Large intestine (tissue), 12 donors: ENCODE measurements at places on chromosomes 7 and 10. TPM values are rescaled to one million over a fixed set of nuclear protein-coding genes. Genes with fewer than 3 reads are reported as not detected.

Gene TUBB8
- polyA plus RNA-seq: 0.81 TPM

- no peak for DNase-seq
Observed at GRCh38 chr7:2650451-2650850, 18.7 kb downstream of the TTYH3 start.

DNA sequence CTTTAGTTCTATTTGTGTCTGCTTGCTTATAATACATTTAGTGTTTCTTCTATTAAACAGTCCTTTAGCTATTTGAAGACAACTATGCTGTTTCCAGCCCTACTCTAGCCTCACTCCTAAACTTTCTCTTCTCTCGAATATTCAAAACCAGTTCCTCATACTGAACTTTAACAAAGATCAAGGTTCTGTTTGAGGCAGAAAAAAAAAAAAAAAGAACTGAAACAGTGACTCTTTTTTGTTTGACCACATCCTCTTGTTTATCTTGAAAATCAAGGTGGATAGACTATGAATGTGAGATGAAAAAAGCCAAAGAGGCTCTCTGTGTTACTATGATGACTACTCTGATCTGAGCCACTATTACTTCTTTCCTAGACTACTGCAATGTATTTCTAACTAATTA lies 154.3 kb downstream of the ZNF365 start:
- no peak for DNase-seq

DNA sequence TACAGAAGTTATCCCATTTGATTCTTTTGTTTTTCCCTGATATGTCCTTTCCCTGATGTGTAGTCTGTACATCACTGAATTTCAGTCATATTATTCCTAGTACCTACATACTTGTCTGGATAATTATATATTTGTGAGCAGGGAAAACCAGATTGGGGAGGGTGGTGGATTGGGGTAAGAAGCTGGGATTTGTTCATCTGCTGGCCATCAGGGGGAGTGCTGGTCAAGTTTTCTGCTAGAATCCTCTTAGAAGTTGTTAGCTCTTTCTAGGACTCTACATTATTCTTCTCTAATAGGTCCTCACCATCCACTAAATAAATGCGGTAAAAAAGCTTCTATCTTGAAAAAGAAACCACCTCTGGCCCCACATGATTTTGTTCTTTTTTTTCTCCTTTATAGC lies 232.7 kb upstream of the TAC1 start:
- peak; percentile 16 for DNase-seq

- DNase-seq: no peak
Observed at GRCh38 chr10:29987471-29987870, 71.9 kb downstream of the JCAD start.

Gene HOGA1
- 3.2 TPM for polyA plus RNA-seq

GRCh38 chr10:99531026-99531695 lies 1.6 kb upstream of the NKX2-3 start:
- DNase-seq: no peak

- no peak for DNase-seq
Observed at GRCh38 chr10:51318399-51319172, 244.3 kb downstream of the PRKG1 start.

DNA sequence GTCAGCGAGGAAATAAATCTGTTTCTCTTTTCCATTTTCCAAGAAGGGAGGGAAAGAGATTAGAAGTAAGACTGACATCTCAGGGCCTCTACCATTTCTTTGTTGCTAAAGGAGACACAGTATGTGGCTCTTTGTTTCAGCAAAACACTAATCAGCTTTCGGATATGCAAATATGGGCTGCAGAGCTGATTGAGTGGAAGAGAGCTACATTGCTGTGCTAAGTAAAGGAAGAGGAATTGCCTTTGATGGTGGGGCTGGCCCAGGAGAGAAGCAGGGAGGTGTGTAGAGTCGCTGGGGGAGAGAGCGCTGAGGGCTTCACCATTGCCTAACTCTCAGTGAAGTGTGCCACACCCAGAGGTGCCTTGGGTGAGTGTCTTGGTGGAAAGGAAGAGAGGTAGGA lies 284.8 kb downstream of the SDK1 start:
- DNase-seq: no peak

DNA sequence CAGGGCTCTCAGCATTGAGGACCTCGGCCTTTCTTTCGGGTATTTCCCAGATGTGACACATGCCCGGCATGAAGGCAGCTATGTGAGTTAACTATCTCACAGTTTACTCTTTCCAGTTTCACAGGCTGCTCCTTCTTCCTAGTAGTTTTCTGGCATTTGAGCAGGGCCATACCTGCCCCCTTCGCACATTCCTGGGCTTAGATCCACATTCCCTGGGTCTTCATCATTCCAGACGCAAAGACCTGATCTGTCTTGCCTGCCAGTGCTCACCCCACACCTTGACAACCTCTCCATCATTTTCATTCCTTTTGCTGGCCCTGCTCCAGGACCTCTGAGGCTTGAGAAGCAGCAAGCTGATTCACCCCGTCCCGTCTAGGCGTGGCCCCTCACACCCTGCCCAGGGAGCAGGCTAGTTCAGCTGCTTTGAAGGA lies 227.5 kb downstream of the WDR11 start:
- no peak for DNase-seq

Gene HPS1
- 84.2 TPM for polyA plus RNA-seq

GRCh38 chr7:110803602-110804143 lies 287.3 kb upstream of the LRRN3 start:
- no peak for DNase-seq

Gene TUBAL3
- 33.9 TPM for polyA plus RNA-seq

DNA sequence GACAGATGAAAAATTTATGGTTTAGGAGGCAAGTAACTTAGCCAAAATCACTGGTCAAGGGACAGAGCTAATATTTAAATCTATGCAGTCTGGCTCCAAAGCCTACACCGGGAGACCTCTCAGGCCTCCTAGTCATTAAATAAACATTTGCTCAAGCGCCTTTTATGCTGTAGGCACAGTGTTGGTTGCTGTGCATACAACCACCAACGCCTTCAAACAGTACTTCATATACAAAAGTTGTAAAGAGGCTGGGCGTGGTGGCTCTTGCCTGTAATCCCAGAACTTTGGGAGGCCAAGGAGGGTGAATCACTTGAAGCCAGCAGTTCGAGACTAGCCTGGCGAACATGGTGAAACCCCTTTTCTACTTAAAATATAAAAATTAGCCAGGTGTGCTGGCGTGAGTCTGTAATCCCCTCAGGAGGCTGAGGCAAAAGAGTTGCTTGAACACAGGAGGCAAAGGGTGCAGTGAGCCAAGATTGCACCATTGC lies 159.8 kb downstream of the MAGI2 start:
- no peak for DNase-seq

Gene DCLRE1C
- polyA plus RNA-seq: 11.3 TPM

Gene MBL2
- 0.09 TPM for polyA plus RNA-seq

- DNase-seq: no peak
Observed at GRCh38 chr7:91883676-91884362, 3.3 kb upstream of the MTERF1 start.

Gene ABCC2
- 94.3 TPM for polyA plus RNA-seq

DNA sequence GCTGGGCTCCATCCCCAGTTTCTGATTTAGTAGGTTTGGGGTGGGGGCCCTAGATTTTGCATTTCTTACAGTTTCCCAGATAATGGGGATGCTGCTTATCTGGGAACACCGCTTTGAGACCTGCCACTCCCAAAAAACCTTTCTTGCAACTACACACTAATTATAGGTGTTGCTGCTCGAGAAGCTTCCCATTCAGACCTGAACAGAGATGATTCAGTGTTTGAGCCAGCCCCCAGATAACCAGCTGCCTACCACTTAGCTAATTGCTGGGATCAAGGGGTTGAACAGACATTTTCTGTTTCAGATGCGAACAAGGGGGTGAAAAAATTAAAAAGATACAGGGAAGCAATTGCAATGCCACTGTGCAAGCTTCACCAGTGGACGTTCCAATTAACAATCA lies 448.5 kb downstream of the KCNMA1 start:
- DNase-seq: no peak

DNA sequence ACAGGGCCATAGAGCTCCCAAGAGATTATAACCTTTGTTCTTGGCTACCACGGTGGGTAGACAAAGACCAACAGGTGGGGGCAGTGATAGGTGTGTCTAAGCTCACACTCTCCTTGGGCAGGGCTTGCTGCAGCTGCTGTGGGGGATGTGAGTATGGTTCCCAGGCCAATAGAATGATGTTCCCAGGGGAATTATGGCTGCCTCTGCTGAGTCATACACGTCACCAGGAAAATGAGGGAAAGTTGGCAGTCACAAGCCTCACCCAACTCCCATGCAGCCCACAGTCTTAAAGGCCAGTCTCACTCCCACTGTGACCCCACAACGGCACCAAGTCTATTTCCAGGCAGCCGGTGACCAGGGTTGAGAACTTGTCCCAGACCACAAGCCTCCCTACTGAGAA lies 453.4 kb upstream of the PODXL start:
- no peak for DNase-seq

DNA sequence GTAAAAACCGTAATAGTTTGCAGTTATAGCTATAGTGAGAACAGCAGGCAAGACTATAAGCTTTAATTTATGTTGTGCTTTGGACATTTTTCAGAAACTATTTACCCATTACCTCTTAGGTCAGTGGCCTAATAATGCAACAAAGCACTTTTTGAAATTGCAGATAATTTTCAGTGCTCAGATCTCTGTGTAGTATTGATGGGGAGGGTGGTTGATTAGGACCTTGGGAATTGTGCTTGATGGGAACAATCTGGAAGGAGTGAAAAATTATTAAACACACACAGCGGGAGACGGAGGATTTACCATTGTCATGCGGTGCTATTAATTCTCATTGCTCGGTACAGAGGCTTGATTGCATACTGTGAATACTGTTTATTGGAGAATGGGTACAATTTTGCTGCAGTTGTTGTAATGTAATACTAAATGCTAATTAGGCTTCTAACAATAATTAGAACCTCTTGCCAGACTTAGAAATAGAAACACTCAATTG lies 304.8 kb downstream of the LRMDA start:
- no peak for DNase-seq

DNA sequence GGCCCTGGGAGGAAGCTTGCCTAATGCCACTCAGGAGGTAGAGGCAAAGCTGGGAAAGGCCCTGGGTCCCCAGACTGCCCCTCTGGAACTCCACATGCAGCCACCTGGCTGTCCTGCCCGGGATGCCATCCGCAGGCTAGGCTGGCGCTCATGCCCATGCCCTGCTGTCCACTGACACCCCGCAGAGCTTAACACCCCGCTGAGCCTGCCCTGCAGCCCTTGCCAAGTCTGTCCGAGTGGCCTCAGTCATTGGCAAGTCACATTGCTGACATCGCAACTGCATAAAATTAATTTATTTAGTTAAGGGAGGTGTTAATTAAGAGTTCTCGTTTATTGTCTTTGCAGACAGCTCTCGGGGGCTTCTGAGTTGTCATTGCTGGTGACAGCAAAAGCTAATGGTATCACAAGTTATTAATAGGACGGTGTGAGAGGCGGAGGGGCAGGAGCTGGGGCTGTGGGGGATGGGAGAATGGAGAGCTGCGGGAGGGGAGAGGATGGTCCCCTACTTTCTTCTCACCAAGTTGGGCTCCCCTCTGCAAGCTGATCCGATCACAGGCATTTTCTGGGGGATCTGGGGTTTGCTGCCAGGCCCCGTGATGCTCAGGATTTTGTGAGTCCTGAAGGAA lies 55.6 kb upstream of the PCBD1 start:
- DNase-seq: no peak

Gene DGKI
- 1.4 TPM for polyA plus RNA-seq

GRCh38 chr10:110032801-110033700 lies 25.3 kb downstream of the ADD3 start:
- DNase-seq: no peak

Gene CBLL1
- 24.5 TPM for polyA plus RNA-seq

DNA sequence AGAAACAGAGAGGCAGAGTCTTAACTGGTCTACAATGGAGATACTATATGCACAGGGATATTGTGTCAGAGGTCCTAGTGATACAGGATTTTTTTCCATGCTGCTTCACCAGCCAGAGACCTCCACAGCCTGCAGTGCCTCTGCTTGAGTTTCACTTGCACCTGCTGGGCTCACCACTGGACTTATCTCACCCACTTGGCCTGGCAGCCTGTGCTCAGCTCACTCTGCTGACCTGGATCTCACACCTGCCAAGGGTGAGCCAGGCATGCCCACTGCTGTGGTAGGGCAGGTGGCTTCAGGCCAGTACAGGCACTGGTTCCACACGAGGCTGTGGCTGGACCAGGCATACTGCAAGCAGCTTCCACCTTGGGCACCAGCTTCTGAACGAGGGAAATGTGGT lies 36.6 kb downstream of the PNLIPRP3 start:
- DNase-seq: no peak
